Brain microvascular endothelial cell (primary cell): ENCODE measurements at places on chromosomes 1 and 21.

- no peak for DNase-seq
Observed at GRCh38 chr1:231357187-231357772, 19.2 kb downstream of the SPRTN start.

GRCh38 chr1:208161656-208162375 is 82.4 kb downstream of the PLXNA2 start:
- no peak for DNase-seq

DNA sequence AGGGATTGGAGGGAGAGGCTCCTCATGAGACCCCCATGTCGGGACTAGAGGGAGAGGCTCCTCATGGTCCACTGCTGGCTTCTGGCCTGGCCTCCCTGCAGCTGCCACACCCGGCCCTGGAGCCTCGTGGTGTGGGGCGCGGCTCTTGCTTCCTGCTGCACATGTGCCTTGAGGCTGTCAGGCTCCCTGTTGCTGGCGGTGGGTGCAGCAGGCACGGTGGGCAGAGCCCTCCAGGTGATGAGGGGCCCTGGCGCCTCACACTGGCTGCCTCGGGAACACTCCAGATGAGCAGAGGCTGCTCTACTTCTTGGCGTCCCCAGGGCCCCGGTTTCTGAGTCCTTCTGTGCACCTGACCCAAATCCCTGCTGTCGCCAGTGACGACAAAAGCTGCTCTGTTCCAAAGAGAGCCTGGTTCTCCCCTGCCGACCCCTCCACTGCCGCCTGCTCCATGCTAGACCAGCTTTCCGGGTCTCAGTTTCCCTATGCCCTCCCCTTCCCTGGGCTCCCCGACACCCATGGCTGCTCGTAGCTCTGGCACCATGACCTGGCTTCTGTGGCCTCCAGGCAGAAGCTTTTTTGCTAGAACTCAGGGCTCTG is 9.7 kb upstream of the ATAD3B start:
- DNase-seq: no peak

DNA sequence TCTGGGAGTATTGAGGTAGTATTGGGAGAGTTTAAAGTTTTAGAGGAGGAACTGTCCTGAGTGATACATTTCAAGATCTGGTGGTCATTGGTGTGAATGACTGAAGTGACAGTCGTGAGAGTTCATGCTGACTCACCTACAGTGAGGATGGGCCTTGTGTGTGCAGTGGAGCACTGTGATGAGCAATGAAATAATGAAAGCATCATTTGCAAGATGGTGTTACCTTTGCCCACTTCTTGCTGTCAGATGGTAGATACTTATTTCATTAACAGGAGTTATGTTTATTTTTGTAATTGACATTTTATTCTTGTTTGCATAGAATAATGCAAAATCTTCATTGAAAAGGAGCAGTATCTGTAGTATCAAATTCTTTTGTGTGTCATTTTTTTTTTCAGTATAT is 29.0 kb downstream of the POU2F1 start:
- DNase-seq: no peak

DNA sequence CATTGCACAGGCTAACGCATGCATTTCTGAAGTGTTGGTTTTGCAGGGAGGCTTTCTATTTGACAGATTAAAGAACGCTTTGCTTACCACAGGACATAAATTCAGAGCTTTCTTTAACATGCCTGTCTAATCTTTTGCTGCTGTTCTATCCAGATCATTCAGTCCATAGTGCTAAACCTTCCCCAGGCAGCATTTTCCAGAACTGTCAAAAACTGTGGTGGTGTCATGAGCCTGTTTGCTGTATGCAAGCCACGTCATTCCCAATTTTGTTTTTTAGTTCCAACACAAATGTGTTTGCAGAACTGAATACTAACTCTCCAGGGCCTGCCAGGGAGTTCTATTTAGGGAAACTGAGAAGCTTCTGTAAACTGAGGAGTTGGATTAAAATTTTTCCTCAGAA is 390.5 kb upstream of the LYPLAL1 start:
- DNase-seq: no peak
